ENCODE measurements at places on chromosomes 5 and 9.
A peak's percentile ranks its signal among the peaks of the same experiment; 100 is the strongest.

DNA sequence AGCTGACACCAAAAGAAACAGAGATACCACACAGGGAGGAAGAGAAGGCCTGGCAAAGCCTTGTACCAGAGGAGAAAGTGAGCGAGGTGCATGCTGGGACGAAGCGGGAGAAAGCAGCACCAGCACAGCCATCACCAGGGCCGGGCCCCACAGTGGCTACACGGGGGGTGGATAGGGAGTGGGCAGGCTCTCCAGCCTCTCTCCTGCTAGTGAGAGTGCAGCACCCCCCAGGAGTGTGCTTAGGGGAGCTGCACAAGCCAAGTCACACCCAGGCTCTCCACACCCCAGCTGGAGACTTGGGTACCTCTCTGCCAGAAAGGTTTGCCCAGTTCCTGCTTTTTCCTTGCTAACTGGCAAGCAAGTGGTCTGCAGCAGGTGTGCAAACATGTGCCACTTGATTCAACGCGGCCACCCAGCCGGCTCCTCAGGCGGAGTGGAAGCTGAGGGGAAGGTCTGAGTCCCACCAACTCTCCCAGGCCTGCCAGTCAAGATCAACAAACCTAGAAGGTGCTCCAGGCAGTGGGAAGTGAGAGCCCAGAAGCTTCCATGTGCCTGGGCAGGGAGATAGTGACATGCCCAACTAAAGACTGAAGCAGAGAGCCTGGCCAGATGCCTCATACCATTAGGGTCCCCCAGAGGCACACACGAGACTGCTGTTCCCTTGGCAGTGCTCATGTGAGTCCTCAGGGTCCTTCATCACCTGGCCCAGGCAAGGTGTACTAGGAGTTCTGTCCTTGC is 39.9 kb downstream of the BICD2 start:
- no peak for DNase-seq

DNA sequence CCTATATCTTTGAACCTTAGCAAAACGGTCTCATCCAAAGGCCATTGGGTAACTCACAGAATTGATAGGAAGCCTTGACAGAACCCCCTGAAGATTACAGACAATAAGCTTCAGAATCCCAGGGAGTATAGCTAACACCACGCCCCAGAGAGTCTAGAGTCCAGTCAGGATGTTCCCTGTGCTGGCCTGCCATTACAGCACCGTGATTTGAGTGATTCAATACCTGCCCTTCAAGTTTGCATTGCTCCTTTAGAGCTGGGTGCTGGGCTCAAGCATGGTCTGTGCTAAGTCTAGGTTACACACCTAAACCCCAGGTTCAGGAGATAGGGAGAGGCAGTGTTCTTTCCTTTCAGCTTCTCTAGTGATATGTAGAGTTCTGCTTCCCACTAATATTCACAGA is 90.5 kb downstream of the RASEF start:
- DNase-seq = no peak

- DNase-seq = no peak
Observed at GRCh38 chr9:86308687-86309086, 26.3 kb upstream of the ISCA1 start.

GRCh38 chr5:129379406-129379805 is 80.7 kb upstream of the ADAMTS19 start:
- DNase-seq = no peak

DNA sequence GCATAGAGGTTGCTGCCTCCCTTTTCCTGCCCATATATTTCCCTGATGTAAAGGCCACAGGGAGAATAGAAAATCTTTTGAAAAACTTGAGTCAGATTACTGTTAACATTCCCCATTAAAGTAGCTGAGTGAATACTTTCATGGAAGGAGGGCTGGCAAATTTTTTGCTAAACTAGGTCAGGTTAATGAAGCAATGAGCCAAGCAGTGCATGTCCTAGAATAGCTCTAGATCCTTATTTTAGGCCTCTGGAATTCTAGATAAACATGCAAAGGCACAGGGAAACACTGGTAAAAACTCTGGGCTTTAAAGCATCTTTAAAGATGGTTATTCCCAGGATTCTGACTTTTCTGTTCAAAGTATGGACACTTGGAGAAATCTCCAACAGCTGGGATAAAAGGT is 27.9 kb downstream of the TTC1 start:
- DNase-seq = no peak

DNA sequence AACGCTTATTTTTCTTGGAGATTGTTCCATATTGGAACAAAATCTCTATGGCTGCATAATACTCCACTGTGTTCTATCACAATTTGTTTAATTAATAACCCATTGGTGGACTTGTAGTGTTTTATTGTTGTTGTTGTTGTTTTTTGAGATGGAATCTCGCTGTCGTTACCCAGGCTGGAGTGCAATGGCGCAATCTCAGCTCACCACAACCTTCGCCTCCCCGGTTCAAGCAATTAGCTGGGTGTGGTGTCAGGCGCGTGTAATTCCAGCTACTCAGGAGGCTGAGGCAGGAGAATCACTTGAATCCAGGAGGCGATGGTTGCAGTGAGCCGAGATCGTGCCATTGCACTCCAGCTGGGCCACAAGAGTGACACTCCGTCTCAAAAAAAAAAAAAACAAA is 38.7 kb downstream of the SPRY4 start:
- no peak for DNase-seq

- DNase-seq = peak; percentile 19
Observed at GRCh38 chr5:115543365-115544042, 1.1 kb downstream of the FEM1C start.

- DNase-seq = no peak
Observed at GRCh38 chr5:50653946-50654345, 12.5 kb upstream of the PARP8 start.

- no peak for DNase-seq
Observed at GRCh38 chr5:32542216-32543059, 42.9 kb upstream of the SUB1 start.

DNA sequence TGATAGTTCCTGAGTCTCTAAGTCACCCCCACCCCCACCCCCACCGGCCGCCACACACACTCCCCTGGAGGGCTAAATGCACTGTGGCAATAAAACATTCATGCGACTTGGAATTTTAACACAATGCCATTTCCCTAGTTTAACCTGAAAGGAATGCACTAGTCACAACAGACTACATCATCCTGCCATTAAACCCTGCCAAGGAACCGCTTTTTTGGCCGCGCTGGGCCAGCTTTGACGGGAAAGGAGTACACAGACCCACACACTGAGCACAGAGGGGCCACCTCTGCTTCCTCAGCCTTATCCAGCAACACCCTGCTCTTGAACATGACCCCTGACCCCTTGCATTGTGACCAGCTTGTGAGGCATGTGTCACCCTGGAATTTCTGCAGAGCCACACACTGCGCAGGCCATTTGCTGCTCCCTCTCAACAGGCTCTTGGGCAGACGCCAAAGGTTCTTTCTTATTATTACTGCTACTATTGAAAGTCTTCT is 165.3 kb downstream of the BNC2 start:
- DNase-seq = no peak

- DNase-seq = no peak
Observed at GRCh38 chr9:101138509-101138908, 110.0 kb downstream of the PLPPR1 start.

- DNase-seq = no peak
Observed at GRCh38 chr5:123659495-123659894, 147.5 kb downstream of the CSNK1G3 start.

- no peak for DNase-seq
Observed at GRCh38 chr5:136052692-136053335, 24.0 kb downstream of the TGFBI start.

- DNase-seq = no peak
Observed at GRCh38 chr9:82597241-82598203, 465.4 kb downstream of the RASEF start.

DNA sequence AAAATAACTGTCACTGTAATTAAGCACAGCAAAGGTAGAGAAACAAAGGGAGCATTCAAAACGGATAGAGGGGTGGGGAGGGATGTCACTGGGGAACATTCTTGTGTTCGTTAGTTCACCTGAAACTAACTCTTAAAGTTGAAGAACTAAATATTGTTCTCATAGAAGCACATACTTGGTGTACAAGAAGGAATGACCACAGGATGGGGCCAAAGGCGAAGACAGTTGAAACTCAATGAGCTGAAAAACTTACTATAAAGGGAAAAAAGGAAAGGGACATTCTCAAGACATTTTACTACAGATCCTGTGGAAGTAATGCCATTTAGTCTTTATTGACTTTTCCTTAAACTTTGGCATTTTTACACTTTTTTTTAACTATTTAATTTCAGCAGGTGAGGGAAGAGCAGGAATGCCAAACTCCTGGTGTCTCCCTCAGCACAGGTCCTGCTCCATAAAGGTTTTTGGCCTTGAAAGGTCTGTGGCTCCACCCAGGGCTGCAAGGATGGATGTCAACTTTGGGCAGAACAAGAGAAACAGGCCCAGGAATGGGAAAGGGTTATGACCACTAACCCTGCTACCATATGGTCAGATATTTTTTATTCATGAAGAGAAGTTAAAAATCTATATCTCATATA is 197.6 kb upstream of the RASA1 start:
- no peak for DNase-seq

DNA sequence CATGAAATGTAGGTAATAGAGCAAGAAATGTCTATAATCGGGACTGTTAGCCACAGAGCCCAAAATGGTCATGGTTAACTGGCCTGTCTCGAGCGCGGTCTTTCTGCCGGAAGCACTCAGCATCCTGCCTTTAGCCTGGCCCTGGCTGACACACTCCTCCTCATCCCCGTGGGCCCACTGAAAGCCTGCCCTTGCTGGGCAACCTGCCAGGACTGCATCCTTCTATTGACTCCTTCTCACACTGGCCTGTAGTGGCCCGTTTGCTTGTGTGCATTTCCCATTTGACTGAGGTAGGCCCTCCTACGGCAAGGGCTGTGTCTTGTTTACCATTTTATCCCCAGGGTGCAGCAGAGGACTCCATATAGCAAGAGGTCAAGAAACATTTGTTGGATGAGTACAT is 215.7 kb downstream of the ATPSCKMT start:
- no peak for DNase-seq

- no peak for DNase-seq
Observed at GRCh38 chr5:30469691-30470090, 723.8 kb upstream of the CDH6 start.

Data from stimulated activated CD4-positive, alpha-beta T cell treated with anti-CD3 and anti-CD28 coated beads, Interleukin-12 subunit alpha, Interleukin-12 subunit beta, amount 100 ng/mL, for 48 hours (primary cell).